ENCODE measurements at places on chromosomes 12 and 14.

- no peak for DNase-seq
Measured at GRCh38 chr12:72766517-72766916, 494.3 kb downstream of the TRHDE start.

DNA sequence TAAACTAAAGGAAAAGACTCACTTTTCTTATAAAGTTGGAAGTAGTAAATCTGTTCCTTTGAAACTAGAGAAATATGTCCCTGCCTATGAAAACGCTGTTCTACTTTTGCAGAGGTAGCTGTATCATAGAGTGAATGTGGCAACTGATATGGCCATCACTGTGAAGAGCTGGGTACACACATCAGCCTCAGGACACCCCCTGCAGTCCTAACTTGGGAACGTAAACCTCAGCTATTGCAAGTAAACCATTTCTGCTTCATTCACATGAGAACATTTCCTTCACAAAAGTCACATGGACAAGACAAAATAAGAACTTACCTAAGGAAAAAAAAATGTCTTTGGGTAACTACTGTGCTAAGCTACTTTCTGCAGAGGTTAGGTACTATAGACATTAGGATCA is 233.3 kb upstream of the PPFIA2 start:
- DNase-seq = no peak

DNA sequence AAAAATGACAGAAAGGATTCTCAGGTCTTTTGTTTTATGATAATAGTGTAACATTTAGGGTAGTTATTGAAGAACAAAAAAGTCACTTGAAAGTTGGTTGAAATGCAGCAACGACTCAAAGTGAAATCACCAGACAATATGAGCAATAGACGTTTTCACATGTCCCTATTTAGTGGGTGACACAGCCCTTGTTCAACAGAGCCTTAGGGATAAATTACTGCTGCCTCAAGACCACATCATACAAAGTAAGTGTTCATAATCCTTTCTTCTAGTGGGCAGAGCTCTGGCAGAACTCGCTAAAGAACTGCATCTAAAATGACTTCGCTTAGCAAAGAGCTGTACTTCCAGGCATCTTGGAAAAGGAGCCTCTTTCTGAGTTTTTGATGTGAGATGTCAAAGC is 128.5 kb upstream of the LMNTD1 start:
- DNase-seq = peak; percentile 35

- peak; percentile 47 for DNase-seq
Measured at GRCh38 chr14:36665887-36666415, 4.3 kb downstream of the PAX9 start.

GRCh38 chr12:131253376-131254026 is 299.8 kb downstream of the ADGRD1 start:
- DNase-seq = no peak

DNA sequence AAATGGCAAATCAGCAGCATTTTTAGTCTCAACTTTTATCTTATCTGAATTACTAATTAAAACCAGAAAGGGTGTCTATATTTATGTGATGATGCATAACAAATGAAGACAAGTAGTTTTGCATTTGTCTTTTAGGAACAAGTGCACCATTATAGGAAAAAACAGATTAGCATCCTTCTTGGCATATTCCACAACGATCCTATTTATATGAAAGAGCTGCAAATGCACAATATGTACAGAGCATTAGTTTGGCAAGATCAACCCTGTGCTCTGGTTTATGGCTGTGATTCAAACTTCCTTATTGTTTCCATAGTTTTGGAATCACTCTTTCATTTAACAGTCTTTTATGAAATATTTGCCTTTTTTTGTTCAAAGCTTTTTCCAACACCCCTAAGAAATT is 486.8 kb downstream of the KCNH5 start:
- no peak for DNase-seq

- DNase-seq = peak; percentile 71
Measured at GRCh38 chr14:104968153-104968527, 10.0 kb downstream of the AHNAK2 start.

- no peak for DNase-seq
Measured at GRCh38 chr12:6928703-6929407, 1.1 kb downstream of the ATN1 start.

GRCh38 chr12:45572114-45572513 is 157.4 kb upstream of the ARID2 start:
- no peak for DNase-seq

DNA sequence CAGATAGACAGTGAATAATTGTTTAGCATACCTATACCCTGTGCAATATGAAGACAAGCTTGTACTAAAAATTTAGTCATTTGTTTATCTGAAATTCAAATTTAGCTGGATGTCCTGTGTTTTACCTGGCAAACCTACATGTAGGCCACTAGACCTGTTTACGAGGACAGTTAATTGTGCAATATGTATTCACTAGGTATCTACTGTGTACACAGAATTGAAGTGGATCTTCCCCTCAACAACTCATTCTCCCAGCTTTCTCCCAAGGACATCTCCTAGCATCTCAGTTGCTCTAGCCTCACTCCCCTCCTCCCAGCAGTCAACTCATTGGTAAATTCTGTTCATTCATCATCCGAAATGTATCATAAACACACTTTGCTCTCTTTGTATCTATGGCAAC is 25.3 kb downstream of the AK7 start:
- DNase-seq = no peak

DNA sequence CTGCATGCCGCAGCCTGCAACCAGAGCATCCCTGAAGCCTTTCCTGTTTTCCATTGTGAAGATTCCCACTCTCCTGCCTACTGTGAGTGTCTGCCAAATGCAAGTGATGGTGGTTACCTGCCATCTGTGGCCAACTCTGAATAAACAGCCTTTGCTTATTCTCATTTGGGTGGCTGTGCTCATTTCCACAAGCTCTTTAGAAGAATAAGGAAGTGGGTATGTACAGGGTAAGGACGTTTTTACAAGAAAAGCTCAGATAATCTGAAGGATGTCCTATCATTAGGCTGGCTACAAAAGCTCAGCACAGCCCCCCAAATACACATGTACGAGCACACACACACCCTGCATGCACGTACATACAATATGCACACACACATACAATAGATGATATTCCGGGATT is 7.3 kb upstream of the RNASE1 start:
- no peak for DNase-seq

- no peak for DNase-seq
Measured at GRCh38 chr12:6148061-6148460, 23.6 kb upstream of the VWF start.

DNA sequence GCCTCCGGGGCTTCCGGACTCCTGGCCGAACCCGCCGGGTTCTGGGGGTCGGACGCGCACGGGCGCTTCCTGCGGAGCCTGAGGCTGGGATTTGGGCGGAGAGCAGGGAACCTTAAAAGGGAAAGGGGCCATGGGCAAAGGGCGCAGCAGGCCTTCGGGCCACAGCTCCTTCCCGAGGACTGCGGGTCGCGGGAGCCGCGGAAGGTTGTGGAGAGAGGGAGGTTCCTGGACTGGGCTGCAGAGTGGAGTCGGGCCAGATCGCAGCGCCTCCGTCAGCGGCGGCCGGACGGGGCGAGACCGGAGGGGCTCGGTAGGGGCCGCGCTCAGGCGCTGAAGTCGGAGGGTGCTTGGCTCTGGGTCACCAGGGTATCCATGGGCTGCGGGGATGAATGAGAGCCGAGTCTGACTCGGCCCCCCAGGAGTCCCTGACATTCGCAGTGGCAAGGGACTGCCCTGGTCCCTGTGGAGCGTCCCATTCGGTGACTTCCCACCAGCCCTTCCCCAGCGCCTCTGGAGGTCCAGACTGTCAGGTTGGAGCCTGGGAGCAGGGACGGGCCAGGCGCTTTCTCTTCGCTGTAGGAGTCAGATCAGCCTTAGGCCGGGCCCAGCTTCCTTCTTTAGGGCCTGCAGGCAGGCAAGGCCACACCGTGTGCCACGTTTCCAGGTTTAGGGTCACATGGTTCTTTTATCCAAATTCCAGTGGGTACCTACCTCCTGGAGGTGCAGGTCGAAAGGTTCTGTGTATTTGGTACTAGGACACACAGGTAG is 938 bp upstream of the SLC25A29 start:
- DNase-seq = no peak

GRCh38 chr14:79627058-79627457 is 584.2 kb downstream of the DIO2 start:
- DNase-seq = no peak

- DNase-seq = no peak
Measured at GRCh38 chr12:11943919-11944700, 126.6 kb upstream of the BCL2L14 start.

DNA sequence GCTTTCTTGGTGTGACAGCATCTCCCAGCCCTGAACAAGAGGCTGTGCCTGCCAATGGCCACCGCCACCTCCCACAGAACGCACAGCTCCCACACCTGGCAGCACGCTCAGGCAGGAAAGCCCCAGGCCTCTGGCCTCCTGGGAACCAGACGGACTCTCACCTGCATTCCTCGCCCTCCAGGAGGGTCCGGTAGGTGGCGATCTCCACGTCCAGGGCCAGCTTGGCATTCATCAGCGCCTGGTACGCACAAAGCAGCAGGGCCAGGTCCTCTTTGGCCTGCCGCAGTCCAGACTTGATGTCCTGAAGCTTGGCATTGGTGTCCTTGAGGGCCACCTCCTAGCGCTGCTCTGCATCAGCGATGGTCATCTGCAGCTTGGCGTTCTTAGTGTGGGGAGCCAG is 12.1 kb upstream of the KRT77 start:
- DNase-seq = peak; percentile 44

- DNase-seq = no peak
Measured at GRCh38 chr12:128534906-128535305, 267.9 kb downstream of the TMEM132C start.

DNA sequence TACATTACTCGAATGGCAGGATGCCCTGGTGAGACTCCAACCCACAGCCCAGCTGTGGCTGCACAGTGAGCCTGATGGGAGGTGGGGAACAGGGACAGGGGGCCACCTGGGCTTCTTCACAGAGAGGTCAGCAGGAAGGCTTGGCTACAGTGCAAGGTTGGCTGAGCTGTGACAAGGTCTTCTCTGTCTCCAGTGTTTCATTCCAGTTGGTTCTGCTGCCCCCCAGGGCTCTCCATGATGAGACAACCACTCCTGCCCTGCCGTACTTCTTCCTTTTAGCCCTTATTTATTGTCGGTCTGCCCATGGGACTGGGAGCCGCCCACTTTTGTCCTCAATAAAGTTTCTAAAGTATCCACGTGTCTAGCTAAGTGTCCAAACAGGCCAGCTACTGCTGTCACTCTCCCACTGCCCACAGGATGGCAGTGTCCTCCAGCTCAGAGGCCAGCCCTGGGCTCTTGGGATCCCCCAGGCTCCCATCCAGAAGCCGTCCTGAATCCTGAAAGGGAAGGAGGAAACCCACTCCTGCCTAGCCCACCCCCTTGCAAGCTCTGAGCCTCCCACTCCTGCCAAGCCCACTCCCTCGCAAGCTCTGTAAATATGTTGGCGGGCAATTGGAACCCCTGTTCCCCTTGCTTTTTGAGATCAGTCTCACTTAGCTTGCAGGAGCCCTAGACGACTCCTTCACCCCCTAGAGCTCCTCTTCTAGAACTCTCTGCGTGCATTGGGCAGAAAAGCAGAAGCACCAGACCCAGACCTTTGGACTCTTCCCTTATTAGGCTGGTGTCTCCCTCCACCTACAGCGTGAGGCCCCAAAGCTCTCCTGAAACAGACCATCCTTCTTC is 5.4 kb downstream of the C1QL4 start:
- peak; percentile 66 for DNase-seq

All from PC-3 (cell line).